ENCODE measurements at places on chromosomes 7 and 10.

- DNase-seq = no peak
These were observed 75.5 kb downstream of the DGKI start for GRCh38 chr7:137771273-137771672.

- no peak for DNase-seq
These were observed 188.5 kb downstream of the ZMYND11 start for GRCh38 chr10:323651-324293.

DNA sequence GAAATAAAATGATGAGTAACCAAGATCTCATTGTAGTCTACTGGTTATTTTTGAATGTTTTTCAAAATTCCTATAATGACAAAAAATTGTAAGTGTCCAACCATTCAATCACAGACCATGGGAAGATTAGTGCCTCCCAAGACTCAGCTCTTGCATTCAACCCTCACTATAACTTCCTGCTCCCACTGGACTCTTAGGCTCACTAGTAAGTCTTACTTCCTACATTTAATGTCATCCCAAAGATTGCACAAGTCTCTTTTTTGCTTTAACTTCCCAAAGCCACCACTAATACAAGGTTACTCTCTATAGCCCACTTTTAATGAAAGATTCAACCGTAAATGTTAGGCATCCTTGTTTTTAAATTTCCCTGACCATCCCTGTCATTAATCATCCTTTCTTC is 111.9 kb upstream of the NRBF2 start:
- DNase-seq = no peak

DNA sequence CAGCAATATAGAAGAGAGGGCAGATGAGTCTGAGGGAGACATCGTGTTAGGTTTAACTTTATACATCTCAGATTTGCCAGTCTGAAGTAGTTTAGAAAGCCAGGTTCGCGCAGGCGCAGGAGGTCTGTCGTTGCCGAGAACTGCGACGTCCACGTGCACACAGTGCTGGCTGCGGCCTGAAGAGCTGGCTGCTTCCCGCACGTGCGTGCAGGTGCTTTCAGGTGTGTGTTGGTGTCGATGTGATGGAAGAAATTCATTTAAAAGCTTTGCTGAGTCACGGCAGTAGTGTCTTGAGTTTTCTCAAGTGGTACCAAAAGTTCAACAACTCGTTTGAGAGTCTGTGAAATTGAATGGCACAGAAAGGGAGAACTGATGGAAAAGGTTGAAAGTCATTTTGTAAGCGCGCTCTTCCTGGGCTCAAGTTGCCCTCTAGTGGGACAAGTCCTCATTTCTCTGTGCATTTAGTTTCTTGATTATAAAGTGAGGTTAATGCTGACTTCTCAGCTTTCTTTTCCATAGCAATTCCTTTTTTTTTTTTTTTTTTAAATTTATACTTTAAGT is 18.6 kb downstream of the WDR37 start:
- DNase-seq = no peak

DNA sequence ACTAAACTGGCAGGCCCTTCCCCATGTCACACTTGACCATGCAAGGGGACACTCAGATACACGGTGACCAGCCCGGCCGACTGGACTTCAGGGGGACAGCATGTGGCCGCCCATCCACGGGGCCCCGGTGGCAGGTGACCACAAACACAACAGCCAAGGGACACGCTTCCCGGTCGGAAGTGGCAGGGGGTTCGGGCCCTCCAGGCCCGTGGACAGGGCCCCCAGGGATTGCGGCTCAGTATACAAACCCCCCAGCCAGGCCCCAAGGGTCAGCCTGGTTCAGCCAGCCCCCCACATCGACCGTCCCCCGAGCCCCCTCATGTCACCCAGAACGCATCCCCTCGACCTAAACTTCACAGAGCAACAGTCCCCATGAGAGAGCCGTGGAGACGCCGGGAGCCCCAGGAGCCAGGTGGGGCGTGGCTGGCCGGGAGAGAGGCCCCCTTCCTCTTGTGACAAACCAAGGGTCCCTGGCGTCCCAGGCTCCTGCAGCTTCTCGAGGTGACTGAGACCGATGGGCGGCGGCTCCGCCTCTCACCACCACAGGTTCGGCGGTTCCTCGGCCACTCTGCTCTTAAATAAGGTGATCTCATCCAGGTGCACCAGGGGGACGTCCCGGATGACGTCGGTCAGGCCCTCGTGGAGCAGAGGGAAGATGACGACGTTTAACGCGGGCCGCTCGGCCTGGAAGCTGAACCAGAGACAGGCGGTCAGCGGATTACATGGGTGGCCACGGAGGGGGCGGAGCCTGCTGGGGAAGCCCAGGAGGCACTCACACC is 57.8 kb upstream of the TNRC18 start:
- DNase-seq = no peak

DNA sequence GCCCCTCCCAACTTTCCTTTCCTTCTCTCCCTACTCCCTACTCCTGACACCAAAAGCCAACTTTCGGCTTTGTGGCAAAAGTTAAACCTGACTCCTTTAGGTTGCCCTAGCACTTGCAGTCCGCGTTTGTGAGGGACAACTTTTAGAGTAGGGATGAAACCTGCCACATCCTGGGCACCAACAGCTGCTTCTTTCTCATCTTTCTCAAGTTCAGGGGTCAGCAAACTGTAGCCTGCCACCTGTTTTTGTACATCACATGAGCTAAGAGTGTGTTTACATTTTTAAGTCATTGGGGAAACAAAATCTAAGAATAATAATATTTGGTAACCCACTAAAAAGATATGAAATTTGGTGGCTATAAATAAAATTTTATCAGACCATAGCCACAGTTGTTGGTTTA is 660.6 kb downstream of the KCNMA1 start:
- DNase-seq = no peak

DNA sequence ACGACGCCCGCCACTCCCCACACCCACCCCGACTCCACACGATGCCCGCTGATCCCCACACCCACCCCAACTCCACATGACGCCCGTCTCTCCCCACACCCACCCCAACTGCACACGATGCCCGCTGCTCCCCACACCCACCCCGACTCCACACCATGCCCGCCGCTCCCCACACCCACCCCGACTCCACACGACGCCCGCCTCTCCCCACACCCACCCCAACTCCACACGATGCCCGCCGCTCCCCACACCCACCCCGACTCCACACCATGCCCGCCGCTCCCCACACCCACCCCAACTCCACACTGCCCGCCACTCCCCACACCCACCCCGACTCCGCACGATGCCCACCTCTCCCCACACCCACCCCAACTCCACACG is 317.0 kb downstream of the DNAJB6 start:
- no peak for DNase-seq

Measured in cerebellar nuclear complex (tissue), 1 donor.